ENCODE measurements at places on chromosomes 12 and 14.

DNA sequence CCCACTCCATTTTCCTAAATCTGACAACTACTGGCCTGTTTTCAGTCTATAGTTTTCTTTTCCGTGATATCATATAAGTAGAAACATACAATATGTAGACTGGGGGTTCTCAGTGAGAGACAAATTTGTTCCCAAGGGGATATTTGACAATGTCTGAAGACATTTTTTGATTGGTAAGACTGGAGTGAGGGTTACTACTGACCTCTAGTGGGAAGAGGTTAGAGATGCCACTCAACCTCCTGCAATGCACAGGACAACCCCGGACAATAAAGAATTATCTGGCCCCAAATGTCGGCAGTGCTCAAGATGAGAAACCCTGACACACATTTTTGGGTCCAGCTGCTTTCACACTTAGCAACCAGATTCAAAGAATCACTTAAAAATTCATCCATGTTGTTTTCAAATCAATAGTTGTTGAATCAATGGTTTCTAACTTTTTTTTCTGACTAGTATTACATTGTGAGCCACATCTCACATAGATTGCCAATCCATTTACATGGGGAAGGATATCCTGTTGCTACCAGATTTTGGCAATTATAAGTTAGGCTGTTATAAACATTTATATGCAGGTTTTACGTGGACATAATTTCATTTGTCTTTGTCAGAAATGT, 307.1 kb downstream of the RPL10L start:
- ATAC-seq: no peak

DNA sequence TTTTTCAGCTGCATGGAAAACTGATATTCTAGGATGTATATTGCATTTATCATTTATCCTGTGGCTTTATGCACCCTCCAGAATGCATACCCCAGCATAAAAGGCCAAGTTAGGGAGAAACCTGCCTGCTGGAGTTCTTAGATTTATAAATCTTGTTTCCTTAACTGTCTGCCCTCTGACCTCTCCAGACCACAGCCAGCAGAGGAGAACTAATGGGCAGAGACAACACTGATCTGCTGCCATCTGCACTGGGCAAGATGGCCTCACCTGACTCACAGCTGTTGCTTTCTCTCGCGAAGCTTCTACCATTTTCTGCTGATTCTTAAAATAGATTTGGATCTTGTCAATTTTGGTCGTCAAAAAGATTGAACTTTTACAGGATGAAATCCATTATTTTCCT, 65.8 kb downstream of the PPP2R5C start:
- ATAC-seq: no peak

GRCh38 chr14:52269100-52269499, 1.6 kb downstream of the PTGDR start:
- ATAC-seq: no peak

DNA sequence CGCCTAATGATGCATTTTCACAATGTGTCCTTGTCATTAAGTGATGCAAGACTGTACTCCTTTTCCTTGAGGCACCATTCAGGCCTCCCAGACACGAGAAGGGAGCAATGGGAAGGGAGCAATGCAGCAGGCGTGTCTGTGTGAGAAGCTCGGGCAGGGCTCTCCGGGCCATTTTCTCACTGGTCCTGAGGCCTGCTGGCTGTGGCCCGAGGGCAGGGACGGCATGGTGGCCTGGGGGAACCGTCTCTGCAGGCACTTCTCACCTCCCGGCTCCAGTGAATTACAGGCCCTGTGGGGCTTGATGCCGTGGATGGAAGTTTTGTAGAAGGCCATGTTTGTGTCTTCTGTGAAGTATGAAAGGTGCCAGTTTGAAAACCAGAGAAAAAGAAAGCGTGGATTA, 71.0 kb downstream of the ADGRD1 start:
- no peak for ATAC-seq

DNA sequence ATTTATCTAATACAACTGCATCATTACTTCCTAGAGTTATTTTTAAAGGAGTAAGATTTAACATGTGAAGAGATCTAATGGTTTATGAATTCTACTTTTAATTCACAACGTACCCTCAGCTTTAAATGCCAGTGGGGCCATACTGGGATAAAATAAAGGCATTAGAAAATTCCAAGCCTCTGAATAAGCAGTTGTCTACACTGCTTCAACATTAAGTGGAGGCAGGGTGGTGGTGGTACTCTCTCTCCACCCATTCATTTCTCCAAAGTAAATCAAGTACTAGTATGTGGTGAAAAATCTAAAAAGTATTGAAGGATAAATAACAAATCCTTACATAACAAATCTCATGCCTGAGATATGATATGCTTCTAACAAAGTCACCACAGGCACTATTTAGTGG, 52.4 kb downstream of the FERMT2 start:
- no peak for ATAC-seq

DNA sequence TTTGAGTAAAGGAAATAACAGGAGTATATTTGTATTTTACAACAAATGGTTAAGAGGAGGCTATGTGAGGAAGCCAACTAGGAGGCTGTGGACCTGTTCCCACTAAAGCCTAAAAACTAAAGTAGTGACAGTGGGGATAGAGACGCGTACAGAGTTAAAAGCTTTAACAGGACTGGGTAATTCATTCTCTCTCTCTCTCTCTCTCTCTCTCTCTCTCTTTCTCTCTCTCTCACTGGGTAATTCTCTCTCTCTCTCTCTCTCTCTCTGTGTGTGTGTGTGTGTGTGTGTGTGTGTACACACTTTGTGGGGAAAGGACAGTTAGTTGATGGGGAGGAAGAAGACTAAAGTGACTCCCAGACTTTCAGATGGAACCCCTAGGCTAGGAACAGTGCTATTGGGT, 16.3 kb downstream of the ERC1 start:
- no peak for ATAC-seq
